ENCODE measurements at places on chromosomes 3 and 15.

- no peak for DNase-seq
These were observed 10.2 kb upstream of the FSIP1 start for GRCh38 chr15:39792844-39793335.

GRCh38 chr15:52737720-52738119 lies 52.4 kb downstream of the ONECUT1 start:
- no peak for DNase-seq

- DNase-seq = no peak
These were observed 24.5 kb upstream of the RTP4 start for GRCh38 chr3:187343670-187344069.

DNA sequence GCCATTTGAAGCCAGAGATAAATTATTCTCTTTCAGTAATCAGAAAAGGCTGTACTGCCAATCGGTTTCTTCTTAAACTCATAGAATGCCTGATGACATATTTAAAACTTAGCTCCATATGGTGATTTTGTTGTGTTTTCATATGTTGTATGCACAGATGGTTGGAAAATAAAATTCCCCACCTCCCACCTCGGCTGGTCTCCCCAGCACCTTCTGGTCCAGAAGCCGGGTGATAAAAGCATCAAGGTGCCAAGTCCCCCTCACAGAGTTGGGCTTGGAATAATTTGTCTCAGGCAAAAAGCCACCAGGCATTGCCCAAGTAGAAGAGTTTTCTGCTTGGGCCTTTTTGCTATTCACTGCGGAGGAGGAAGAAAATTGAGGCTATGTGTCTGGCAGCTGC lies 18.4 kb downstream of the LARS2 start:
- DNase-seq = no peak

DNA sequence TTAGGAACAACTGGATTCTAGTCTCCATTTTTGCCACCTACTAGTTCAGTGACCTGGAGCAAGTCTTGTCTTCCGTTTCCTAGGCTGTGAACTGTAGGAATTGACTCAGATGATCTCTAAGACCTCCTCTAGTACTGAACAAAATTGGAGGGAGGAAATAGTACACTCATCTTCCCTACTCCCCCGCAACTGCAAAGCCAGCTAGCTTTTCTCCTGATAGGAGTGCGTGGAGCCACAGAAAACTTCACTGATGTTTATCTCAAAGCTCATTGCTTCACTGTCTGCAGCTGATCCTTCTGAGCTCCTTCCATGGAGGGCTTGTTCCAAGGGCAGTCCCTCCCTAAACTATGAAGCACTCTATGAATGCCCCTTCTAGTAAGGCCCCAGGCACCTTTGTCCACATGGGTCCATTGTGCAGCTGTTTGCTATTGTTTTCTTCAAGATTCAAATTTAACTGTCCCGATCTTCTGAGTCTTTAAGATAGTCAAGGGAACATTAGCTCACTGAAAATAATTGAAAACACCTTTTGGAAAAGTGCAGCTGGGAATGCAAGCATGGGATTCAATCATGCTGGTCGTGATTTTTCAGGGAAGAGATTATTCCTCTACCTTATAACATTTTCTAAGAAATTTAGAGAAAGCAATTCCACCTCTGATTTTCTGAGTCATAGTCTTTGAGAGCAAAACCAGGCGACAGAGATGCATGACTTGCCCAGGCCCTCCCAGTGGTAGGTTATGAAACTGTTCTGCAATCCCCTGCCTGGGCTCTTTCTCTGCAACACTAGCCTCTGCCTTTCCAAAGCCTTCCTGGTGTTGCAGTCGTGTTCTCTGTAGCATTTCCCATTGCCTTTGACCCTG lies 24.3 kb downstream of the FILIP1L start:
- DNase-seq = no peak

DNA sequence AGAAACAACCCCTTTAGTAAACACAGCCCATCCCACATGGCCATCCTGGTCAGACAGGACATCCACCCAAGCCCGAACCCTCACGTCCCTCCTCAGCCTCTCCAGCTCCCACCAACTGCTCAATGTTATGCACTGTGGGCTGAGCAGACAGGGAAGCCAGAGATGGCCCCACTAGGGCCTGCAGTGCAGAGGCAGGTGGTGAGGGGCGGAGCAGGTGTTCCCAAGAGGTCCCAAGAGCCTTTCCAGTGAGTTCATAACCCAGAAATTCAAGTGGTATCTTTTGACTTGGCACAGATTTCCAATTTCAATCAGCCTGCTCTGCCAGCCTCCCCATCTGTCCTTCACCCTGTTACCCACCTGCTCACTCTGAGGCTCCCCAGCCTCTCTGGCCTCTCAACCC lies 130.3 kb downstream of the LIPC start:
- DNase-seq = no peak

DNA sequence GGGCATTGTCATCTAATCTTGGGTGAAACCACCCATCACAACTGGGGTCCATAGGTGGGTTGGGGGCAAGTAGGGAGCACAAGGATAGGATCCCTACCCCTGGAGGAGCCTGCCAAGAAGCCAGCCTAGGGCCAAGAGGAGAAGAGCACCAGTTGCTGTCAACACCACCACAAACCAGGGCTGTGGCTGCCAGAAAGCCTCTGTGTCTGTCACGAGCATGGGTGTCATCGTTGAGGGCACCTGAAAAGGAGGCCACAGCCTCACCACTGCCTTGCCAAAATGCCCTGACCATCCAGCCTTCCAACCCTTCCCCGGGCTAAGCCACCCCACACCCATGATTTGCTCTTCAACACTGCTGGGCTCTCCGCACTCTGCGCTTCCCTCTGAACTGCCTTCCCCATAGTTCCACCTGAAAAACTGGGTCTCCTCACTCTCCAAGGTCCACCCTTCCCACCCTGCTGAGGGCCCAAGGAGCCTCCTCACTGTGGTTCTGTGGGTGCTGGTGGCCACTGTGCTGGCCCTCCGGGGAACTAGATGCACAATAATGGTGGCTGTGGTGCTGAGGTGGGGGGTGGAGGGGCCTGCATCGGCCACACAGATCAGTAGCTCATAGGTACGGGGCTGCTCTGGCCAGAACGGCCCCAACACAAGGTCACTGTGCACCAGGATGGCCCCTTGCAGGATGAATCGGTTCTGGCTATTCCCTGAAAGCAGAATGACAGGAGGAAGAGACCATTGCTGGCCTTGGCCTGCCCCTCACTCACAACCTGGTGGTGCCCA lies 6.2 kb upstream of the IP6K1 start:
- DNase-seq = no peak

DNA sequence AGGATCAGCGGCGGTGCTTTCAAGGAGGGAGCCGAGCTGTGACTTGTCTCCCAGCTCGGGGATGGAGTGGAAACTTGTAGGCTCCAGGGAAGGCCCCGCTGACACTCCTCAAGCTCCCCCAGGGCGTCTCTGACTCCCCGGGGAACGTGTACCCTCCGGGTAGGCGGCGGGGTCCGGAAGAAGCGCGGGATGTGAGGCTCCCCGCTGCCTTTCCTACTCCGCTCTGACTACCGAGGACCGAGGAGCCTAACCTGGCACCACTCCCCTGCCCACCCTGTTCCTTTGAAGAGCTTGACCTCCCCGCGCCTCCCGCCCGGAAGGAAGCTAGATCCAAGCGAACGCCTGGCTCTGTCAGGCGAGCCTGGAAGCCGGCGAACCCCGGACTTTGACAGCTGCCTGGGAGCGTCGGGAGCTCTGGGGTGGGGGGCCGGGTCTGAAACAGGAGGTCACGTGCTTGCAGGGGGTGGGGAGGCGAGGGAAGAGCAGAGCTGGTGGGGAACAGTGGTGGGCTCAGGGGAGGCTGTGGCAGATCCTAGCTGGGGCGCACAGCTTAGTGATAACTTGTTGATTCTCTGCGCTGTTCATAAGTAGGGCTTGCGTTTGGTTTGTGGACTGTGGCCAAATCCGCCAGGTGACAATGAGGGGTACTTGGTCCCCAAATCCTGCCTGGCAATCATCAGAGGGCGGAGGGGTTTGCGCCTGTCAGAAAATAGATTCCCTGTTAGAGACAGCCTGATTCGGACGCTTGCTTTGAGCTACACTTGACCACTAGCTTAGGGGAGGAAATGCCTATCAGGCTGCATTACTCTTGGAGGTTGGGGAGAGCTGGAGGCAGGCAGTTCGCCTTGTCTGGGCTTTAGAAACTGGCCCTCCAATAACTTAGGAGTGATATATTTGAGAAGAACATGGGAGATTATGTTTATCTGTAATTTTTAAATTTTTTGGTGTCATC lies 1.2 kb downstream of the CLSTN2 start:
- no peak for DNase-seq

DNA sequence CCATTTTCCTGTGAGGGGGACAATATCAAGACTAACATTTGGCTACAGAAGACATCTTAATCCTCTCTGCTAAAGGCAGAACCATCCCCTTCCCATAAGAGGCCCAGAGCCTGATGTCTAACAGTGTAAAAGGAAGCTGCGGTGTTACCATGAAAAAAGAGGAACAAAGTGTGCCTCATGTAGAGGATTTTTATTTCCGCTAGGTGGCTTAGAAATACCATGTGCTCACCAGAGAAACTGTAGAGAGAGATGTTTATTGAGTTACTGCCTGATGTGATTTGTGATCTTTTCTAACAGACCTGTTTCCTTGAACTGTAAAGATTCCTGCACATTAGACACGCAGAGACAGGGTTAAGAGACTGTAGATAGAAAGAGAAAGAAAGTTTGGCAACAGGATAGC lies 22.0 kb downstream of the OR5H15 start:
- no peak for DNase-seq

DNA sequence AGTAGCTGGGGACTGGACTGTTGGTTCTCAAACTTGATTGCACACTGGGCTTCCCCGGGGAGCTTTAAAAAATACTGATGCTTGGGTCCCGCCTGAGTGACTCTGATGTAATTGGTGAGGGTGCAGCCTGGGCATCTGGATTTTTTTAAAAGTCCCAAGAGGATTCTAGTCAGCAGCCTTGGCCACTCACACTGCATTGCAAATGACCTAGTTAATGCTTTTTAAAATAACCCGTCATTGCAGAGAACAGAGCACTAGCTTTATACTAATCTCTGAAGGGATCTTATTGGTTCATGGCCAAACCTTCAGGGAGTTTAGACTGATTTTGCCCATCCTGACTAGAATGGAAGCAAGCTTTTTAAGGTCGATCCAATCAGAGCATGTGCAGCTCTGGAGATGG lies 310.6 kb upstream of the PROK2 start:
- no peak for DNase-seq

DNA sequence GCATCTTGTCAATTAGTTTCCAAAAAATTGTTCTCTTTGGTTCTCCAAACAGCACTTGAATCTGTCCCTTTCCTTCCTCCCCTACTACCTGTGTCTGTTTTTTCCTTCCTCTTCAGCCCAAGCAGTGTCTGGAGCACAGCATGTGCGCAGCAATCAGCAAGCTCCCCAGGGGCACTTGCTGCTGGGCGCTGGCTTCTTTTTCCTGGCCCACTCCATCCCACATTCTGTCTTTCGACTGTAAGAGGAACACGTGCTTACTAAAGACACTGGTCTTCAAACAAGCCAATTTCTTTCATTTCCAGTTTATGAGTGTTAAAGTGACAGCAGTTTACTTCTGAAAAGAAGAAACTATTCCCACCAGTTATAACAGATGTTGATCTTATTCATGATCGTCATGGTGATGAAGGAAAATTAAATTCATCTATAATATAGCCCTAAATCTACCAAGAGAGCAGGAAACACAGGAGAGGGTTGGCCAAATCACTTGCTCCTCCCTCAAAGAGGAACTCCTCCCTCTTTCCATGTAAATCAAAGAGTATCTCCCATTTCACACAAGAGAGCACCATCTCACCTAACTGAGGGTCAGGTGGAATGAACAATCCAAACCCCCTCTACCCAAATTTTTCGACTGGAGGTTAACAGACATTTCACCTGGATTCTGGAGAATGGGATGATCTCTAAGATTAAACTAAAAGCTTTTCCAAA lies 115.4 kb downstream of the IGF2BP2 start:
- DNase-seq = no peak

GRCh38 chr3:50853936-50854335 lies 179.2 kb downstream of the DOCK3 start:
- no peak for DNase-seq

DNA sequence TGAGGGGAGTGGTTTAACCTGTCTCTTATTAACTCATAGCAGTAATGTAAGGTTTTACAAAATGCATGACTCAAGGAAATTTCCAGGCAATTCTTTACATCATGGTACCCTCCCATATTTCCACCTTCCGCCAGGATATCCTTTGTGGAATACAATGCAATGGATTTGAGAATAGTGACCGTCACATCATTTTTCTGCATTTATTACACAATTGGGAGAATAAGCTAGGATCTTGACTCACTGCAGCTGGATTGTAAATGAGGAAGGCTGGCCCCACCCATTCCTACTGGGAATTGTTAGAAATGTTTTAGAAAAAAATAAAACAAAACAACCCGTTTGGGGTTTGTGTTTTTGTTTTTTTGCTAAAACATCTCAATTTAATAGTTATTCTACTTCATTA lies 97.4 kb downstream of the IMPG2 start:
- no peak for DNase-seq

- no peak for DNase-seq
These were observed 29.3 kb upstream of the TRAK1 start for GRCh38 chr3:42061713-42062380.

GRCh38 chr15:65076486-65077290 lies at the start of gene KBTBD13:
Gene KBTBD13, plus strand, starts transcription at chr15:65076746. Its CDS starts 70 bp downstream, at chr15:65076816.
- DNase-seq = no peak

DNA sequence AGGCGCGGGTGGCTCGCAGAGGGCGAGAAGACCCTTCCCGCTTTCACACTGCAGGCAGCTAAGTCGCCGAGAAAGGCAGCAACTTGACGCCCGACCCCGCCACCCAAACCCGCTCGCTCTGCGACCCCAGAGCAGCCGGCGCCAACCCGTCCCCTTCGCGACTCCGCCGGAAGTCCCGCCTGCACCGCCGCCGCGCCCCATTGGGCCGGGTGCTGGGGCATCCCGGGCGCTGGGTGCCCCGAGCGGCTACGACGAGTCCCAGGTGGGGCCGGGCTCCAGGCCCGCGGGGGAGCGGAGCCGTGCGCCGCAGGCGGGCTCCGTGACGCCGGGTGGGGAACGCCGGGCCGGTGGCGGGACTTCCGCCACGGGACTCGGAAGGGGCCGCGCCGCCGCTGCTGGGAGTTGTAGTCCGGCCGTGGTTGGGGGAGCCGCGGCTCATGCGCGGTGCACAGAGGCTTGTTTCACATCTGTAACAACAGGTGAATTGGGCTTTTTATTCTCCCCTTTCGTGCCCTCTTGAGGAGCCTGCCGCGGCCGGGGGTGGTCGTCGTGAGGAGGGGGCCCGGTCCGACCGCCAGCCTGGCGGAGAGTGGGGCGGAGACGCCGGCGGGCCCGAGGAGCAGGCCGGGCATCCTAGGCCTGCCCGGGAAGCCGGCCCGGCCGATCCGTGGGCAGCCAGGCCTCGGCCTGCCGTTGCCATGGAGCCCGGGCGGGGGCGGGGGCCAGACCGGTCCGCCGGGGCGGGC lies at the start of gene DHX30:
DHX30 (plus strand) TSS at position 405 of the 746 bp plus-strand sequence. CDS start 7,546 bp downstream, outside the sequence.
- peak; percentile 69 for DNase-seq

GRCh38 chr3:16692486-16693344 lies 87.5 kb upstream of the DAZL start:
- DNase-seq = no peak

DNA sequence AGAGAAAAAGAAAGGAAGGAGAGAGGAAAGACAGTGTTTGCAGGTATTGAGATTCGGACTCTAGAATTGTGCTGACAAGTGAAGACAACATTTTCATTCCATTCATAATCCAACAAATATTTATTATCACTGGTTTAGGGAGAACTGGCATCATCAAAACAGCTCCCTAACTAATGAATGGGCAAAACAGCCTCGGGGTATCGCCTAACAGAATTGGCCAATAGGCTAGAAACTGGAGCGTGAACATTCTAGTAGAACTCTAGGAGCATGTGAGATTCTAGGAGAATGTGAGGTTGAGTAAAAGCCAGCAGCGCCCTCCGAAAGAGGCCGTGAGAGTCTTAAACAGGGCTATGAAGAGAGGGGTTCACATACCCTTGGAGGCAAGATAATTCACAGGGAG lies 221.8 kb upstream of the WNT5A start:
- DNase-seq = no peak
